GM04503 (cell line): ENCODE measurements at places on chromosomes 11 and 22.

DNA sequence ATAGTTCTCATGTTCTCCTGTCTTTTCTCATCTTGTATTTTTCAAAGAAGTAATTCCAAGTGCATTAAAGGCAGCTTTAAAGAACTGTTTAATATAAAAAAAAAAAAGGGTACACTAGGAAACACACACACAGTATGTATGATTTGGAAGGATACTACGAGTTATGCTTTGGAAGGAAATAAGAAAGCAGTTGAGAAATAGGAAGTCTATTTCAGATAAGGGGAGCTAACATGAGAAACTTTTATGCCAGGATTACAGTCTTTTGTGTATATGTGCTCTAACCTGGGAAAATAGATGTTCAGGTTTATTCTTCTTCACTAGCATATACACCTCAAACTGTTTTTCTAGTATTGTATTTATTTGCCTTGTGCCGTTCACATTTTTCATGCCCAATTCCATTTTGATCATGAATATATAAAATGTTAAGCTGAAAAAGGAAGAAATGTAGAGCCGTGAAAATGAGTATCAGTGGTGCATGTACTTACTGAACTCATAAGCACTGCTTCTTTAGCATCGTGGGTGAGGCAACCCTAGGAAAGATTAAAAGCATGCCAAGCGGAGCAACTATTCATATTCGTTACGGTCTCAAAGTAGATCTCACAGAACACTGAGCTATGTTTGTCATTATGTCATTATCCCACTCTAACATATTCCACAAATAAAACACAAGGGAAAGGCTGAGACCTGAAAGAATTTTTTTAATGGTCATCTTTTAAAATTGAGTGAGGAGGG lies 59.6 kb downstream of the GUCY1A2 start:
- DNase-seq: no peak

GRCh38 chr22:39095971-39096370 lies 1.1 kb upstream of the APOBEC3H start:
- no peak for DNase-seq

GRCh38 chr11:36073411-36074203 lies 129.7 kb downstream of the LDLRAD3 start:
- peak; percentile 33 for DNase-seq

DNA sequence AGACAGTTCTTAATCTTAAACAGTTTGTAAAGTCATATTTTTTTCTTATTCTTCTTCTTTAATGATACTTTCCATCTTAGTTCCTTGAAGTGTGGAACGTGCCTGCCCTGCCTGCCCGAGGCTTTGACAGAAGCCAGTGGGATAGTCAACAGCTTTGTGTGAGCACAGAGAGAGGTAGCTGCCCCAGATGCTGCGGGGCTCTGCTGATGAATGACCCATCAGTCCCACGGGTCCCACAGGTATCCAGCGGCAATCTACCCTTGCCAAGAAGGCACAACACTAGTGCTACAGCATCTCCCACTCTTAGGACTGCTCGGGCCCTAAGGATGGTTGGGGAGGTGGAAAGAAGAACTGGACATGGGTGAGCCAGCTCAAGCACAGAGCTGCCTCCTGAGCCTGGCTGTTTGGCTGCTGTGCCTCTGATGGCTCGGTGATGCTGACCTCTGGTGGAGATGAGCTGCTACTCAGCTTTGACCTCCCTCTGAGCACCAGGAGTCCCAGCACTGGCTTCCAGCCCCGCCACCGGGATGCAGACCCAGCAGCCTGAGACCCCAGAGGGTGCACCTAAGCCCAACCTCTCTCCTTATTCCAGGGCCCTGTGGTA lies 11.8 kb upstream of the APLNR start:
- DNase-seq: no peak

DNA sequence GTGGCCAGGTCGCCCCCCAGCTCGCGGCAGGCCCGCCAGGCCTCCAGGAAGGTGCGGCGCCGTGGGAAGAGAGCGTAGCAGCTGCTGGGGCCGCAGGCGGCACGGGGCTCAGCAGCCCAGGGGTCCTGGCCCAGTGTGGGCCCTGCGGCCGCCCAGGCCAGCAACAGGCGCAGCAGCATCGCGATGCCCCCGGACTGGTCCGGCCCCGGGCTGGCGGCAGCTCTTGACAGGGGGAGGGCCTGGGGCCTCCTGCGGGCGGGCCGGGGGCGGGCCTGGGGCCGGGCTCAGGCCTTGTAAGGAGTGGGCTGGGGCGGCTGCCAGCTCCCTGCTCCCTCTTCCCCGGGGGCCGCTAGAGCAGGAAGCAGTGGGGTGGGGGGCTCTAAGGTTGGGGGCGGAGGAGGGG lies at the start of gene CD248:
CD248 (minus strand) TSS at position 196 of the 403 bp plus-strand sequence; CDS start at position 179, 17 bp downstream.
- DNase-seq: no peak

DNA sequence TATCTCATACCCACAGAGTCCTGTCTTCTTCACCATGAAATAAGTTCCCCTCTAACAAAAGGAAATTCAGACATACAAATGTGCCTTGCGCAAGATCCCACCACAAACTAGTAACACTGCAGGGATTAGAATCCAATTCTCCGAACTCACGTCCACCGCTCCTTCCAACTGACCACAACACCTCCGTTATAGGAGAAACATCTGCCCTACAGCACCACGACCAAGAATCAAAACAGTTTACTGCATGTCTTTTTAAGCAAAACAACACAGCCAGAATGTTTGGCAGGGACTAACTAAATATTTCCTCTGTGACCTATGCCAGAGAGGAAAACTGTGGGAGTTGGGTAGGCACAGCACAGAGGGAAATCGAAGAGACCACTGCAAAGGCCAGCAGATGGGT lies 72.7 kb upstream of the AKIP1 start:
- DNase-seq: peak; percentile 96

- no peak for DNase-seq
Measured at GRCh38 chr11:125005491-125005890, 51.5 kb downstream of the CCDC15 start.
